Natural killer cell (primary cell): ENCODE measurements at places on chromosomes 6 and 20.

GRCh38 chr6:64254558-64254957 lies 619.0 kb downstream of the PHF3 start:
- no peak for DNase-seq

DNA sequence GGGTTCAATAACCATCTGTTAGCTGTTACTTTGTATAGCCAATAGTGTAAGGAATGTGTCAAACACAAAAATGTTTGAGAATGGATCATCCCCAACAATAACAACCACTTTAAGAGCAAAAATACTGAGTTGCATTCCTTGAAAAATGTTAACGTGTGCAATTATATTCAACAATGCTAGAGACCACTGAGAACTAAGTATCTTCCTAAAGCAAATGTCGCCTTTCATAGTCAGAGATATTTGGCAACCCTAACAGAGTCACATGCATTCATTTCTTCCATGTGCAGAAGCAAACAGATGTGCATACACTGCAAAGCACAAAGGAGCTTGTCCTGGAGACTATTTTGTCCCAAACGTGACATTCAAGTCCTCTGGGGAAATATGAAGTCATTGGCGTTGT lies 448.6 kb downstream of the GJA1 start:
- DNase-seq: no peak

- DNase-seq: peak; percentile 68
Measured at GRCh38 chr6:16322666-16323312, 84.4 kb downstream of the GMPR start.

DNA sequence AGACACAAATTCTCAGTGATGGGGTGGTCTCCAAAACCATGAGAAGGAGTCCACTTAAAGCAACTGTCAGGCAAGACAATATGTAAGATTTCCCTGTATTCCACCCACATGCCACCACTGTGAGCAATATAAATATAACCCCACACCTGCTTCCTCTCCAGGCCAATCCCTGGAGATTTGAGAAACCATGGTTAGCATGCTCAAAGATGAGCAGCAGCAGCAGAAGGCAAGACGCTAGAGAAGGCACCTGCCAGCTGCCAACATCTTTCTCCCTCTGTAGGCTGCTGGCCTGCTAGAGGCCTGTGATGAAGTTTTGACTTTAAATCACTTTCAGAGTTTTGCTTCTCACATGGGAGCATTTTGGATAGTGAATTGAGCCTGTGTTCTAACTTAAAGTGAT lies 7.9 kb upstream of the SOD2 start:
- DNase-seq: no peak

GRCh38 chr20:50837532-50838321 lies 42.9 kb downstream of the BCAS4 start:
- no peak for DNase-seq

- no peak for DNase-seq
Measured at GRCh38 chr6:113500221-113500620, 356.9 kb upstream of the MARCKS start.

DNA sequence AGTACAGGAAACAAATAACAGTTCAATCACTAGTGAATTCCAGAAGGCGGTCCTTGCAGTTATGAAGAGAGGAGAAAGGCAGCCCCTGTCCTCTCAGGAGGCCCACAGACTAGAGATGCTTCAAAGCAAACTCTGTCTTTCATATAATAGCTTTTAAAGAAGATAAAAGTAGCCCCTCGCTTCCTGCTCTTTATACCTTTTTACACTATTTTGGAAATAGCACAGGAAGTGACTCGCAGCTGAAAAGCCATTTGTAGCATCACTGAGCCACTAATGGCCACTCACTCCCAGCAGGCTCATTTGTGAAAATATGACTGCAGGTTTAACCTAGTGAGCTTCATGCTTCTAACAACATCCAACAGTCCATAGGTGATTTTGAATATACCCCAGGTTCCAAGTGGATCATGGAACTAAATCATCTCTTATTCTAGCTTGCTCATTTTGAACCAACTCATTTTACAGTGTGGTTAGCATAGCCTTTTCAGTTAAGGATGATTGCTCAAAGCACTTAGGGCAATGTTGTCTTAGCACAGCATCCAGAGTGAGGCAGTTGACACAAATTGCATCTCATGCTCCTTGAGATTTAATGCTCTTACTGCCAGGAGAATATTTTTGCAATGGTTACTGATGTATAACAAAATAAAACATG lies 136.0 kb upstream of the NRSN1 start:
- no peak for DNase-seq

GRCh38 chr20:64142590-64142989 lies 21.7 kb upstream of the MYT1 start:
- DNase-seq: no peak

DNA sequence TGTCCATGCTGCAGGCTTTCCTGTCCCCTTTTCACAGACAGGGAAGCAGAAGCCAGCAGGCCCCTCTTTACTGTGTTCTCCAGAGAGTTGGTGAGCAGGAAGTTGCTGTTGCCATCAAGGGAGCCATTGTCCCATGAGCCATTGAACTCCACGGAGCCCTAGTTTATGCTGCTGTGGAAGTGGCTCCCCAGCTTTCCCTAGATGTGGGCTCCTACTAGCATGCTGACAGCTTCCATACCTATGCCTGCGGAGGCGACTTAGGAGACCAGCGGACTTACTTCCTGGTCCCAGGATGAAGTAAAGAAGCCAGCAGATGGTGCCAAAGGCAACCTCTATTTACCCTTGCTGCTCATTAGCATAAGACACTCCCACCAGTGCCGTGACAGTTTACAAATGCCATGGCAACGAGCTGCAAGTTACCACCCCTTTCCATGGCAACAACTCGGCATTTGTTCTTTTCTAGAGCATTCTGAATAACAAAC lies 30.8 kb upstream of the FKBP1A start:
- peak; percentile 55 for DNase-seq

GRCh38 chr6:6725468-6726209 lies 137.1 kb downstream of the LY86 start:
- DNase-seq: no peak

DNA sequence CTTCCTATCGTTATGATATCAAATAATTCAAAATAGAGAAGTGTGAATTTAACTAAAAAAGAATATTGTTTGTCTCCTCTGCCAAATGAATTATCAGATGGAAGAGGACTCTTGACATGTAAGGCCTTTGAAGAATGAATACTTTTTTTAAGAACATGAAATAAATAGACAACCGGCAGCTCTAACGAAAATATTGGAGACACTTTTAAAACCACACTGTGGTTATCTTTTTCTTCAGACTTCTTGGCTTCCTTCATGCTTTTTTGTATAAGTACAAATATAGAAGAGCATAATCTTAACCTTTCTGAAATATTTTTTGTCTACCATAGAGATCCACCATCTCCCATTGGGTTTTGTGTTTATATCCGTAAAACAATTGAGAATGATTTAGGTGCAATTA lies 115.2 kb upstream of the SCGN start:
- DNase-seq: no peak

- no peak for DNase-seq
Measured at GRCh38 chr20:41030531-41031242, 2.1 kb downstream of the TOP1 start.

DNA sequence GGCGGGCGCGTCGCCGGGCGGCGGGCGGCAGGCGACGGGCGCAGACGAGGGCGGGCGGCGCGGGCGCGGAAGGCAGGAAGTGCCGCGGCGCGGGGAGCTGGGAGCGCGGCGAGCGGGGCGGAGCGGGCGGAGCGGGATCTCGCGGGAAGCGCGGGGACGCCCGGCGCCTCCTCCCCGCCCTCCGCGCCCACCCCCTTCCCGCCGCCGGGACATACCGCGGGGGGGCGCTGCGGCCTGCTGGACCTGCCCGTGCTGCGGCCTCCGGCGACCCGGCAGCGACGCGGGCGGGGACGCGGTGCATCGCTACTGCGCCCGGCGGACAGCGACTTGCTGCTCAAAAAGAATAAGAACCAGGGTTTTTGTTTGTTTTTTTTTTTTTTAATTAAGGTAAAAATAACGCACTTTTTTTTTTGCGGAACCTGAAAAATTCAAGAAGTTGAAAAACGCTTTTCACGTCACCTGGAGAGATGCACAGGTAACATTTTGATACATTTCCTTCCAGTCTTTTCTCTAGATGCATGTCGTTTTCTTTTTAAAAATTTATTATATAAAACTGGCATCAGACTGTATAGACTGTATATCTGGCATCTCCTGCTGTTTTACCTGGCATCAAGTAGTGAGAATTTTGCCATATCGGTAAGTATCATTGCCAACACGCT lies at the start of gene CENPB:
TSS of gene CENPB (minus strand) at position 76 of the 659 bp plus-strand sequence. CDS start 257 bp downstream, outside the sequence.
- peak; percentile 93 for DNase-seq

- DNase-seq: no peak
Measured at GRCh38 chr6:35085359-35086281, 55.5 kb downstream of the TCP11 start.

DNA sequence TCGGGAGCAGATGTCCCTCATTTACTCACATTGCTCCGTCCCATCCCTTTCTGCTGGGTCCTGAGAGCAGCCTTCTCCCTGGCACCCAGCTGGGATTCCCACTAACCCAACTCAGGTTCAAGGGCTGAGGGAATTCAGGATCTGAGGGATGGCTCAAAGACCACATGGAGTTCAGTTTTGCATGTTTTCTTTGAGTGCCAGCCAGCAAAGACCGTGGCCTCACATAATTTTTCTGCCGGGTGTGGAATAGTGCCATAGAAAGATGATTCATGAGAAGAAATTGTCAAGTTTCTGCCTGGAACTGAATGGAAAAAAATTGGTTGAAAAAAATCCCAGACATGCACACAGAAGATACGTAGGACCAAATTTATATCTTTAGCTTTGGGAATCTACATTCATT lies 168.6 kb downstream of the CD83 start:
- DNase-seq: no peak

GRCh38 chr6:160349814-160350350 lies 1.7 kb downstream of the SLC22A3 start:
- DNase-seq: no peak

DNA sequence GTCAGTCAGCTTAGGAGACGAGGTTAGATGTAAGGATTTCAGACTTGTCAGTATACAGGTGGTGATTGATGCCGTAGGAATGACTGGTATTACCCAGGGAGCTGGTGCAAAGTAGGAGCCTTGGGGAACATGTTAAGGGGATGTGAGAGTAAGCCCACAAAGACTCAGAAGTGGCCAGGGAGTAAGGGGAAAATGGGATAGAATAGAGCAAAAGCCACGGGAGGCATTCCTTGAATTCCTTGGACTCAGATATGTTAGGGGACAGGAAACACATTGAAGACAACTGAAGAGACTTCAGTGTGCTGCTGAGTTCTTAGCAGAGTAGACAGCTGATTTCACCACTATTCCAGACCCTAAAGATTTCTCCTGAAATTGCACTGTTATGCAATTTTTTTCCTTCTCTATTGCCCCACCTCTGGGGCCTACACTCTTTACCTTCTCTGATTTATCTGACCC lies 1.2 kb upstream of the ACAT2 start:
- DNase-seq: no peak

DNA sequence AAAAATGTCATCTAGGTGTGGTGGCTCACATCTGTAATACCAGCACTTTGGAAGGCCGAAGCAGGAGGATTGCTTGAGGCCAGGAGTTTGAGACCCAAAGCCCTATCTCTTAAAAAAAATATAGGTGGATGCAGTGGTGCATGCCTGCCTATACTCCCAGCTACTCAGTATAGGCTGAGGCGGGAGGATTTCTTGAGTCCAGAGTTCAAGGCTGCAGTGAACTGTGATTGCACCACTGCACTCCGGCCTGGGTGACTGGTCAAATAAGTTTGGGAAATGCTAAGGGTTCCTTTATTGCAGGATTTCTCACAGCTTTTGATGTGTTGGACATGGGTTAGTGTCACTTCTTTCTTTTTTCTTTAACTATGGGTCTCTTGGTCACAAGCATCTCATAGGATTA lies 261.3 kb downstream of the PLCB1 start:
- no peak for DNase-seq

- no peak for DNase-seq
Measured at GRCh38 chr20:53738039-53738944, 144.7 kb upstream of the ZNF217 start.
